SHP77 treated with DMSO at 0.1 percent for 48 hours (cell line): ENCODE measurements at places on chromosomes 1 and 21.

GRCh38 chr1:14027099-14027498 is 327.1 kb downstream of the PRDM2 start:
- no peak for DNase-seq

DNA sequence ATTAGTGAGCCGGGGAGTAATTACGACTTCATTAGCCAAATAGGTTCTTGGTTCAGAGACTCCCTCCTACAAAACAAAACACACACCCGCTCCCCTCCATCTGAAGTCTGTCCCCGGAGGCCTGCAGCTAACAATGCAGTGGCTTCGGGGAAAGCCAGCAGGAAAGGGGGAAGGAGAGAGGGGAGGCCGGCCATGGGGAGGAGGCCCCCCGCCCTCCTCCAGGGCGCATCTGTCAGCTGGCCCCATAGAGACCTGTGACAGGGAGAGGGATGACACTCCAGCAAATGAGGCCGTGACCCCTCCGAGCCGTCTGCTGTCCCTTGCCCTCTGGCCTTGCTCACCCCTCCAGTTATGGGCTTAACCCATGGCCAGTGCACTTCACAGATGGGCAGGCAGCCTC is 12.1 kb upstream of the CNTN2 start:
- DNase-seq: no peak

DNA sequence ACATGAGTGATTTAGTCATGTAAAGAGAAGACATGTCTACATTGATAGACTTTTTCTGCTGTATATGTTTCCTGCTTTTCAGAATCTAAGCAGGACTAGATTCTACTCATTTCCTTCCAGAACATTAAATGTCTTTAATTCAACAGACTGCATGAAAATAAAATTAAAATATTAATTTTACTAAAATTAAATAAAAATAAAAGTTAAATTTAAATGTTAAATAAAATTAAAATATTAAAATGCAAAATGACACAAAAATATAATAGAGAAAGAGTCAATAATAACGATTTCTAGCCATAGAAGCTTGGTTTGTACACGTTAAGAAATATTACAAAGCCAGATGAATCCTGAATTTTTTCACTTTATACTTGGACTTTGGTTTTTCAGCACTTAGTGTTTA is 552.8 kb upstream of the NR5A2 start:
- no peak for DNase-seq

DNA sequence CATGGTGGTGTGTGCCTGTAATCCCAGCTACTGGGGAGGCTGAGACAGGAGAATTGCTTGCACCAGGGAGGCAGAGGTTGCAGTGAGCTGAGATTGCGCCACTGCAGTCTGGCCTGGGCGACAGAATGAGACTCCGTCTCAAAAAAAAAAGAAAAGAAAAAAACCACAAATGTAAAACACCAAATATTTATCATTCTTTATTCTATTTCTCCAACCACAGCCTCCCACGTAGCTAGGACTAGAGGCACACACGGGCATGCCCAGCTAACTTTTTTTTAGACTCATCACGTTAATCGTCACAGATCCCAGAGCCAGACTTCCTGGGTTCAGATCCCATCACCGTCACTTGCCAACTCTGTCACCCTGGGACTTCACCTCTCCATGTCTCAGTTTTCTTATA is 13.5 kb downstream of the DNAJC16 start:
- DNase-seq: no peak

DNA sequence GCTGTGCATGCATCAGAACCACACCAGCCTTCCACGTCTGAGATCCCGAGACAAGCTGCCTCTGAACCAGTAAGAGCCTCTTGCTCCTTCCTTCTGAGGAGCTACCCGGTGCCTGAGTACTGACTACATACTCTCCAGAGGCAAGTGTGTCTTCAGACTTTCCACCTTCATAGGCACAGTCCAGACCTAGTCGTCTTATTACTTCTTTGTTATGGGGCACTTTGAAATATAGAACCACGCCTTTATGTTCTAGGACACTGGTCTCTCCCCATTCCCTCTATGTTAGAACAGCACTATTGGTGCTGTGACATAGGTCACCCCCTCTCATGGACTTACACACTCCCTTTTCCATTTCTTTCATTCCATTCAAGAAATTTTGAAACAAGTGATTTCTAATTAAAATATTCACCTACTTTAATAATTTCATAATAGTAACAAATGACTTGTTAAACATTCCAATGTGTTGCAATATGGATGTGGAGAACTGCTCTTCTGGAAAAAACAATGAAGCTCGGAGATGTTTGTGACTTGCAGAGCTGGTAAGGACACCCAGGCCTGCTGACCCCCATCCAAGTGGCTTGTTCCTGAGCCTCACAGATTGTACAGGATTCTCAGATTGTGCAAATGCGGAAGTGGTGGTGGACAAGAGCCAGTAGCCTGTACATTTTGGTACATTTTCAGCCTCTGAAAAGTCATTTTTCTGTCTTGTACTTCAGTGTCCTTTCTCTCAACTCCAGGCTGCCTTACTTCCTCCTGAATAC is 76.1 kb upstream of the SIPA1L2 start:
- DNase-seq: no peak

DNA sequence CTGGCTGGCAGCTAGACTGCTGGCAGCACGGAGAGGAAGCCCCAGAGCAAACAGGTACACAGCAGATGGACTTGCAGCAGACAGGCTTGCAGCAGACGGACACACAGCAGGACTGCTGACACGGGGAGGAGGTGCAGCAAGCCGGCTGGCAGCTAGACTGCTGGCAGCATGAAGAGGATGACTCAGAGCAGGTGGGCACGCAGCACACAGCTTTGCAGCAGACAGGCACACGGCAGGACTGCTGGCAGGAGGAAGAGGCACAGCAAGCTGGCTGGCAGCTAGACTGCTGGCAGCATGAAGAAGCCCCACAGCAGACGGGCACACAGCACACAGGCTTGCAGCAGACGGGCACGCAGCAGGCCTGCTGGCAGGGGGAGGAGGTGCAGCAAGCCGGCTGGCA is 498 bp downstream of the KRTAP10-2 start:
- no peak for DNase-seq

- no peak for DNase-seq
These were observed 9.1 kb downstream of the GALNT2 start for GRCh38 chr1:230076121-230076520.

GRCh38 chr1:150955280-150955679 is 19.4 kb downstream of the CERS2 start:
- DNase-seq: no peak

- DNase-seq: no peak
These were observed 48.3 kb upstream of the SLC22A15 start for GRCh38 chr1:115927971-115928370.
